CD14-positive monocyte (primary cell): ENCODE measurements at places on chromosomes 13 and 19.

- peak; percentile 88 for DNase-seq
Measured at GRCh38 chr19:35216833-35217648, 11.5 kb downstream of the FAM187B start.

GRCh38 chr13:72745260-72745659, 17.5 kb downstream of the BORA start:
- DNase-seq, result no peak

- no peak for DNase-seq
Measured at GRCh38 chr13:45849408-45849807, 2.1 kb downstream of the SIAH3 start.

GRCh38 chr13:40652588-40652940, 13.9 kb downstream of the FOXO1 start:
- DNase-seq, result no peak

DNA sequence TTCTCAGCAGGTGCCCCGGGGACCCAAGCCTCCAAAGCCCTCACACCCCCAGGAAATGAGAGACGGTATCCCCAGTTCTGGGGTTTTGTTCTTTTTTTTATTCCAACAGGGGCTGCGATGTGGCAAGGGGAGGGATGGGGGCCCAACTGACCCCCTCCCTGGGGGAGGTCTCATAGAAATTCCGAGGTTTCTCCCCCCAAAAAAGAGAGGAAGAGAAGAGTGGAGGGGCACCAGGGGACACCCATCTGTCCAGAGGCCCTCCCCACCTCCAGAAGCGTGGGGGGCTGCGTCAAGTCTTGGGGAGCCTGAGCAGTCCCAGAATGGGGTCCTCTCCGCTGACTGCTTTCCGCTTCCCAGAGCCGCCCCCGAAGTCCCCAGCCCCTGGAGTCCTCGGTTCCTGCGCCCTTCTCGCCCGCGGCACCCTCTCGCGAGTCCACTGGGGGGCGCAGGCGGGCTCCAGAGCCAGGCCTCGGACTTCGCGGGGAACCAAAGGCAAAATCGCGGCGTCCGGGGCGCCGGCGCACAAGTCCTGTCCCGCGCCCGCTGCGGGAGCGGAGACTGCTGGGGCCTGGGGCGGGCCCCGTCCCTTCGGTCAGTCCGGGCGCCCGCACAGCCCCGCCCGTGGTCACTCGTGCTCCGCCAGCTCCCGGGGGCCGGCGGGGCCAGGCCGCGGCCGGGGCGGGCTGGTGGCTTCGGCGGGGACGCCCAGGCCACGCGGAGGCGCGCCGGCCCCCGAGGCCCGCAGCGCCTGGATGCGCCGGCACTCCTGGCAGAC, 4.4 kb upstream of the ATP1A3 start:
- DNase-seq, result no peak

- DNase-seq, result peak; percentile 80
Measured at GRCh38 chr19:40420766-40421765, 4.7 kb downstream of the SERTAD1 start.

DNA sequence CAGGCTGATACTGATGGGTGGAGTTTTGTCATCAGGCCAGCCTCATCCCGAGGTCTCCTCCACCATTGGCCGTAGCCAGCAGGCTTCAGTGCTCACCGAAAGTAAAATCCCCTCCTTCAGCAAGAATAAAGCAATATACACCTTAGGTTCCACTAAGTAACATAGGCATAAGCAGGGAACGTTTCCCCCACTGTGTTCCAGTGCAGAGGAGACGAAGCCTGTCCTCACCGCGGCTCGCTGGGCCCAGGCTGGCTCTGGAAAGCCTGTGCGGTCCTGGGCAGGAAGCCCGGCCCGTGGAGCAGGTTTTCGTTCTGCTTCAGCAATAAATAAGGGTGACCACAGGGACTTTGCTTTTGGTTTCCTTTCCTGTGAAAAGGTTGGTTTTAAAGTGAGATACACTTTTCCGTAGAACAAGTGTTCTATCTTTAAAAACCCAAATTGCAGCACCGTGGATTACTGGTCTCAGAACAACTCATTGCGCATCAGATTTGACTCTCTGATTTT, 16.3 kb upstream of the TEX29 start:
- no peak for DNase-seq
